Activated T-cell treated with anti-CD3 and anti-CD28 coated beads, Interleukin-2, amount 50 U/mL, for 72 hours (primary cell): ENCODE measurements at places on chromosomes 12 and 14.

DNA sequence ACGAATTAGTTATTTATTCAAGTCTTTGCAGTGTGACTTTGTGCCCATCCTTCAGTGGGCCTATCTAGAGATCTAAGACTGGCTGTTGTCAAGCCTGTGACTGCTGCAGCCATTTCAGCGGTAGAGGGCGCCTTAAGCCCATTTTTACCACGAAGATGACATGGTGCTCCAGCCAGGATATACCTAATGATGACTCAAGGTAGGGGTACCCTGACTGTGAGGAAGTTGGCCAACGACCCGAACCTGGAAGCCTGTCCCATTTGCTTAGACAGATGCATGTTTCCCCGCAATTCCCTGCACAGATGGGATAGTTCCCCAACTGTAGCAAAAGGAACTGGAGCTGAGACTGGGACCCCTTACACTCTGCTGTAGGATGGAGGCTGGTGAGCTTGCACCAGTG lies 41.3 kb downstream of the RAB3IP start:
- no peak for DNase-seq

- no peak for DNase-seq
Observed at GRCh38 chr12:131003716-131004045, 50.0 kb downstream of the ADGRD1 start.

GRCh38 chr14:99537399-99537798 lies 56.2 kb downstream of the CCNK start:
- no peak for DNase-seq

GRCh38 chr12:71865166-71865713 lies 25.7 kb downstream of the TBC1D15 start:
- no peak for DNase-seq

- no peak for DNase-seq
Observed at GRCh38 chr12:46494424-46494823, 121.9 kb upstream of the SLC38A2 start.

- no peak for DNase-seq
Observed at GRCh38 chr14:101476258-101476915, 84.9 kb upstream of the DIO3 start.

- no peak for DNase-seq
Observed at GRCh38 chr12:51362747-51363342, 16.4 kb upstream of the CELA1 start.

DNA sequence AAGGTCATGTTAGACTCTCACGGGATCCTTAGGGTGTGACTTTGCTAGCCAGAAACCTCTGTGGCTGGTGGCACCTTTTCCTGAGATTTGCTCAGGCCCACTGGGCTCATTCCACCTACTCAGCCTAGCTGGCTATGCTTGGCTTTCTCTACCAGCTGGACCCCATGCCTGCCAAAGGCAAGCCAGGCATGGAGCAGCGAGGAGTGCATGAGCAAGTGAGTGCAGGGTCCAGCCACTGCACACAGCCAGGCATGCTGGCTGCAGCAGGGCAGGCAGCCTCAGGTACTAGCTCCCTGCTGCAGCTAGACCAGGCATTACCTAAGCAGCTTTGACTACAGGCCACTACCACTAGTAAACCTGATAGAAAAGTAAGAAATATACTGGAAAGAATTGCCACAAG lies 29.7 kb upstream of the PAPLN start:
- DNase-seq, result no peak

GRCh38 chr12:65755596-65755978 lies 68.7 kb upstream of the HMGA2 start:
- DNase-seq, result no peak

GRCh38 chr12:122834104-122834920 lies 945 bp upstream of the HIP1R start:
- DNase-seq, result no peak

- peak; percentile 91 for DNase-seq
Observed at GRCh38 chr12:569803-570434, 93.3 kb downstream of the NINJ2 start.

GRCh38 chr14:80644826-80645225 lies 296.7 kb downstream of the CEP128 start:
- DNase-seq, result no peak

- peak; percentile 46 for DNase-seq
Observed at GRCh38 chr14:68627868-68628604, 164.8 kb downstream of the ZFP36L1 start.

DNA sequence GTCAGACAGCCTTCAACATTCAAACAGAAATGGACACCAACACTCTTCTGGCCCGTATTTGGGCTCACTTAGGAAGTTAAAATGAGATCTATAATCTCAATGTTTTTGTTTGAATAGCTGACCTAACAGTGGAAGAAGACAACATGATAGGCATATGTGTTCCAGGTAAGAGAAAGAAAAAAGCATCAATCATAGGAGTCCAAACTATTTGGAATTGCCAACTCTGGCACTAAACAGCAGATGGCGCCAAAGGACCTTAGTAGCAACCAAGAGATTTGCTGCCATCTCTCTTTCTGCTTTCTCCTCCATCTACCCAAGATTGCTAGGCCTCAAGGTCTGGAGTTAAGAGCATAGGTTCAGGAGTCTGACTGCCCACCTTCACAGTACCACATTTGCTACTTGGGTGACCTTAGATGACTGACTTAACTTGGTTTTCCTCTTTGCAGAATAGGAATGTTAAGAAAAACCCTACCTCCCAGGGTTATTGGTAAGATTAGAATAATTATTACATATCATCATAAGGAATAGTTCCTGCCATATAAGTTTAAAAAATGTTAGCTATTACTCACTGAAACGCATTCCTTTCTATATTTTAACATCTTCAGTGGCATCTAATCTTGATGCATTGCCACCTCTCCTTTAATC lies 30.2 kb downstream of the PEX5 start:
- peak; percentile 72 for DNase-seq

DNA sequence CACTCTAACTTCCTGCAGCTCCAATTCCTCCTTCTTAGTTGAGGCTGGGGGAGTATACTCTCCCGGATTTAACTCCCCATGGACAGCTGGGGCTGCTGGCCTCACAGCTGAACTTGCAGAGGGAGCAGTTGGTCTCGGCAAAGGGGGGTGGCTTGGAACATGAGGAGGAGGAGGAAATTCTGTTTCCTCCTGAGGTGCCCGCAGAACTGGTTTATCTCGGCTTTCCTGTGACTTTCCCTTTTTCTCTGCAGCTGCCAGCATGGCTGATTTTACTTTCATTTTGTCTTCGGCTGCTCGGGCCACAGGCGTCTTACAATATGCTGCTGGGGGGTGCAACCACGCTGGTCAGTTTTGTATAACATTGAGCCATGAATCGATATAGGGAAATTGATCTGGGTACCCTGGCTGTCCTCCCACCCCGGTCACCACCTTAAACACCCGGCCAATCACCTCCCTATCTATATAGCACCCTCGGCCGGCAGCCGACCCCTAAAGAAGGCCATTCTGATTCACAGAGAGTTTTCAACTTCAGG lies 1317.6 kb downstream of the TMEM121 start:
- peak; percentile 21 for DNase-seq

- no peak for DNase-seq
Observed at GRCh38 chr12:49292729-49293055, 2.3 kb upstream of the PRPH start.

- no peak for DNase-seq
Observed at GRCh38 chr12:109284392-109284791, 24.7 kb downstream of the FOXN4 start.
